IPS-NIHi11 (cell line): ENCODE measurements at places on chromosomes 11 and 22.
A peak's percentile ranks its signal among the peaks of the same experiment; 100 is the strongest.

DNA sequence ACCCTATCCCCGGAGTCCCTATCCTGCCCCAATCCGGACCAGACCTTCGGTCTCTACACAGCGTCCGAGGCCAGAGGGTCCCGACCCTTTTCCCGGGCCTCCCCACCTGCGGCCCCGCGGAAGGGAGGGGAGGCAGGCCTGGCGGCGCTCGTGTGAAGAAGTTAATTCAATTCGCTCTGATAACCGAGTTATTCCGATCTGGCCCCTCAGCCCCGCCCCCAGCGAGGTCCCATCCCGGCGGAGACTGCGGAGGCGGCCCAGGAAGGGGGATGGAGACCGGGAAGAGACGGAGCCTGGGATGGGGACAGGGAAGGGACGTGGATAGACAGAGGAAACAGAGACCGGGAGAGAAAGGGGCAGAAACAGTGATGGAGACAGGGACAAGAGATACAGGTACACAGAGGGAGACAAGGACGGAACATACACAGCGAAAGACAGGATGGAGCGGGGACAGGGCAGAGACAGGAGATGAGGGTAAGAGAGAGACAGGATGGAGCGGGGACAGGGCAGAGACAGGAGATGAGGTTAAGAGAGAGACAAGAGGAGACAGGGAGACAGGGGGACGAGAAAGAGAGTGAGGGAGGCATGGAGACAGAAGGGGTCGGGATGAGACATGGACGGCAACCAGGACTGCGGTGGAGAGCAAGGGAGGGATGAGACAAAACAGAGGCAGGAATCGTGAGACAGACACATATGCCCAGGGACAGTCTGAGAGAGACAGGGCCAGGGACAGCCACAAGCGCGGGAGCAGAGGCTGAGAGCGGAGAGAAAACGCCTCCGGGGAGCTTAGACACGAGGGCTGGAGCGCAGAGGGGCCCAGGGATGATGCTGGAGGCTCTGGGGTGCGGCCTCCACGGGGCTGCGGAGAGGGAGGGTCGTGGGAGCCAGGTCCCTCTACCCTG lies 636 bp upstream of the PHOX2A start:
- DNase-seq, result no peak

DNA sequence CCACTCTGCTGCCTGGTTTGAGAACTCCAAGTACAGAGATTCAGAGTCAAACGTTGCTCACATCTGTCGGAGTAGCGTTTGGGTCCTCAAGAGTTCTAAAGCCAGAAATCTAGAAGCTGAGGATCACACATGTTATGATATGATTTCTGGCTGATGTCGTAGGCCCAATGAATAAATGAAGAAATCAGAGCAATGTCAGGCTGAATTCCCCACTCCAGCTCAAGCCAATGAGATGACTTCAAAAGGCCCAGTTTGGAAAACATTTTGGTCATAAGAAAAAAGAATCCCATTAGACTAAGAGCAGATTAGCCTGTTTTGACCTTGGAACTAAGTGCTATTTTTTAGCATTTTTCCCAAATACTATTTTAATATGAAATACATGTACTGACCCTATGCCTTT lies 106.7 kb downstream of the ETS1 start:
- DNase-seq, result no peak

DNA sequence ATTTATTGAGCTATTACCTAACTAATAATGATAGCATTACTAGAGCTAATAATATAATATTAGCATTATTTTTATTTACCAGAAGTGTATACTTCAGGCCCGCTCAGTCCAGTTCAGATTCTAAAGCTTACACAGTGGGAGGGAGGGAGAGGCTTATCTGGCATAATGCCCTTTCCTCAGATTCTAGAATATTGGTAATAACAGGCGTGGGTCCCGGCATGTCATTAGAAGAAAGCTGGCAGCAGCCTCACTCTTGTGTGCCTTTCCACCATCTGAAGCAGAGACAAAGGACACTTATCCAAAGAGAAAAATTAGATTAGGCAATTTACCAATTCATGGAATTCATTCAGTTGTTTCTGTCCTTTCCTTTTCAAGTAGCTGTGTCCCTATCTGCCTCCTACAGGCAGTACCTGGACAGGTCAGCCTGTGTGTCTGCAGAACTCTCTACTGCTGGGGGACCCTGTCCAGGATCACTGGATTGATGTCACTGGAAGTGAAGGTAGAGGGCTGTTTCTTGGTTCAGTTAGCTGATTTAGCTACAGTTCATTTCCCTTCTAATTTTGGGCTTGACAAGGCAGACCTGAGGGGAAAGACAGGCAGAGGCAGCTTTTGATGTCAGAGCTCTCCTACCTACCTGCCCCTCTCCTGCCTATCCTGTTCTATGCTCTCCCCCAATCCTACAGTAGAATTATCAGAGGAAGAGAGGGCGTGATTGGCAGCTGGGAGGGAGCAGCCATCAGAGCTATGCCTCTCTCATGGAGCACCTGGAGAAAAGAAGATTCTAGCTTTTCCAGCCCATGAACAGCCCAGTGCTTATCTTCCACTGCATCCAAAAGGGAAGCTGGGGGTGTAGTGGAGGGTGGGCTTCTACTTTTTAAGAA lies 20.3 kb upstream of the CCDC90B start:
- no peak for DNase-seq

DNA sequence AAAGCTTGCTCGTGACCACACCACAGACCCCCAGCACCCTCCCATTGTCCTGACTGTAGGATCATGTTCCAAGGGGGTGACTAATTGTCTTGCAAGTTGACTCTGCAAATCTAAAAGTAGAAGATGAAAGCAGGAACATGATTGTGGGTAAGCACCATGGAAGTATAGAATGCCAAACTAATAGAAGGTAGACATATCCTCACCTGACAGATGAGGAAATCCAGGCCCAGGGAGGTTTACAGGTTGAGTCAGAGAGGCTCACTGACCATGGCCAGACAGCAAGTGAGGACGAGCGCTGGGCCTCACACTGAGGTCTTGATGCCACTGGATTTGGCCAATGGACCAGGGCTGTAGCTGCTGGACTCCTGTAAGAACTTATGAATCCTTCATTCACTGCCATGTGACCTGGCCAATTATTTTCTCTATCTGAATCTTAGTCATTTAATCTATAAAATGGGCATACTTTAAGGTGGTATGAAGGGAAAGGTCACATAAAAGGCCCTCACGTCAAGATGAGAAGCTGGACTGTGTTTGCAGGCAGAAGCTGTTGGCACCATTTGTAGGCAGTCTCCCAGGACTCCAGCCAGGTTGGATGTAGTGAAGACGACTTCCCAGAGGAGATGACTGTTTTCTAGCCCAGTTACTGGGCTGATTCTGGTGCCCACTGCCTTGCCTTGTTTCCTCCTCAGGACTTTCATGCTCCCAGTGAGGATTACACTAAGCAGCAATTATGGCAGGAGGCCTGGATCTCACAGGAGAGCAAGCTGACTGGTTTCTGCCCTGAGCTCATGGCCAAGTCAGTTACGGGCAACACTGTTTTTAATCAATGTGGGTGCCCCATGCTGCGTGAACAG lies 54.6 kb downstream of the GAB4 start:
- DNase-seq, result no peak

DNA sequence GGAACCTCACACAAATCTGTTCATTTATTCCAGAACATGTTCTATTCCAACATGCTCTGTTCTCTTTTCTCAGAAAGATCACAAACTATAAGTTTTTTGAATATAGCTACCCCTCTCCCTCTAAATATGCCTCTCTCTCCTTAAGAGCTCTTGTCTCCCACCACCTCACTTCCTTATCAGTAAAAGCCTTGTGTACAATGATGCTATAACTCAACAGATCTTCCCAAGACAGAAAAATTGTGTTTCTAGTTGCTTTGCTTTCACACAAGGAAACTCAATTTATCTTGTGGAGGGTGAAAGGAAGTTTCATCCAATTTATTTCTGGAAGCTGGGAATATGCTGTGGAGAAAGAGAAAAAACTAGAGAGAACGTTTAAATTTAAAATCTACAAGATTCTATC lies 64.4 kb downstream of the FAM76B start:
- no peak for DNase-seq

DNA sequence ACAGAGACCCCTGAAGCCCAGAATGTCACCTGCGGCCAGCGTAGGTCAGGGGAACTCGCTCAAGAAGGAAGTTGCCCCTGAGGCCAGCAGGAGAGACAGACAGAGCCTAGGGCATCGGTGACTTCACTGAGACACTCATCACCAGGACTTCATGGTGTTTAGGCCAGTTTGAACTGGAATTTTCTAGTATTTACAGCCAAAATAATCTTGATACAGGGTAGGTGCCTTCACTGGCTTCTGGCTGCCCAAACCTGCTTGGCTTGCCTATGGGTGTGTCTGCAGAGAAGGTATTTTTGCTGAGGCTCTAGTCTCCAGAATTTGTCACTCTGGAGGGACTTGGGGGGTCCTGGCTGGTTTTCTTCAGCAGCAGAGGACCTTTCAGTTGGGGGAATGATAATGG lies 86.6 kb downstream of the FBXO7 start:
- no peak for DNase-seq

DNA sequence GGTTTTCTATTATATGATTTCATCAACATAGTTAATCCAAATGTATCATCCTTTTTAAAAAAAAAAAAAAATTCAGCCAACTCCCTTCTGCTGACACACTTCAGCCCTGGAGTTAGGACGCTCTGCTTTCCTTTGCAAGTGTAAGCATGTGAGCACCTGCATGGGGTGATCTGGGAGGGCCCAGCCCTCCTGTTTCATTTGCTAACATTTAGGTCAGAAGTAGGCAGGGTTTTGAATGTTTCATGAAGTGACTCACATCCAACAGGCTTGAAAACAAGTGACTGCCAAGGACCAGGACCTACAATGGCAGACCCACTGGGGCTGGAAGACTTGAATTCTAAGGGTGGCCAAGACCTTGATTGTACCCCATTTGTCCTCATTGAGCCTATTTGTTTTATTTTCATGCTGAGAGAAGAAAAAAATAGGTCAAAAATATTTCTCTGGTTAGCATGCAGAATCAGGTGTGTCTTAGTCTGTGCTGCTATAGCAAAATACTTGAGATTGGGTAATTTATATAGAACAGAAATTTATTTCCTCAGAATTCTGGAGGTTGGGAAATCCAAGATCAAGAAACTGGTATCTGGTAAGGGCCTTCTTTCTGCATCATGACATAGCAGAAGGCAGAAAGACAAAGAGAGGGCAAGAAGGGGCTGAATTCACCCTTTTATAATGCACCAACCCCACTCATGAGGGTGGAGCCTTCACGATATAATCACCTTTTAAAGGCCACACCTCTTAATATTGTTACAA lies 137.6 kb downstream of the CD44 start:
- DNase-seq, result no peak

GRCh38 chr11:91795139-91795887 lies 429.3 kb upstream of the FAT3 start:
- DNase-seq, result no peak

GRCh38 chr11:3094223-3094824 lies 37.1 kb upstream of the CARS1 start:
- DNase-seq, result no peak

GRCh38 chr11:111925953-111926352 lies 7.2 kb downstream of the C11orf52 start:
- no peak for DNase-seq

DNA sequence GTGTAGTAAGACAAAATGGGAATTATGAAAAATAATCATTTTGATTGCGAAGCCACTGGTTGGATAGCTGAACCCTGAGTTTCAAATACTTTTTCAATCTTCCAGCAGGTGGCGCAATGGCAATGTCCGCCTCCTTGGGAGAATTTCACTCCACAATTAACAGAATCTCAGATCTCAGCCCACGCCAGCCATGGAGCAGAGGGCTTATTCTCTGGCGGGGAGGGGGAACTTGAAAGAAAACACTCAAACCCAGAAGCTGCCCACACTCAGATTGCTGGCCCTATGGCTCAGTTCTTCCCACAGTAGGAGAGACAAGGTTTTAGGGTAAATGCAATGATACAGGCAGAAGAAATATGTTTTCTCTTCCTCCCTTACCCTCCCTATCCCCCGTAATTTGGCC lies 38.7 kb upstream of the RCN1 start:
- DNase-seq, result peak; percentile 73

DNA sequence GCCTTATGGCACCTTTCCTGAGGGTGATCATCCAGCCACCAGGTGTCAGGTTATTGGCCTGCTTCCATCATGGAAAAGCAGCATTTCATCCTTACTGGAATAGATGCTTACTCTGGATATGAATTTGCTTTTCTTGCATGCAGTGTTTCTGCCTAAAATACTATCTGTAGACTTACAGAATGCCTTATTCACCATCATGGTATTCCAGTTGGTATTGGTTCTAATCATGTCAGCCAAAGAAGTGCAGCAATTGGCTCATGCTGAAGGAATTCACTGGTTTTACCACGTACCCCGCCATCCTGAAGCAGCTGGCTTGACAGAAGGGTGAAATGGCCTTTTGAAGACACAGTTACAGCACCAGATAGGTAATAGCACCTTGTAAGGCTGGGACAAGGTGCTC lies 194.2 kb downstream of the AASDHPPT start:
- DNase-seq, result no peak

- DNase-seq, result peak; percentile 16
Measured at GRCh38 chr11:117328375-117329010, 839 bp downstream of the CEP164 start.

GRCh38 chr11:63945477-63946163 lies 6.8 kb downstream of the NAA40 start:
- DNase-seq, result peak; percentile 79

- DNase-seq, result peak; percentile 83
Measured at GRCh38 chr11:123478352-123478987, 48.4 kb downstream of the GRAMD1B start.

GRCh38 chr11:86136538-86136937 lies 67.7 kb upstream of the PICALM start:
- DNase-seq, result no peak

DNA sequence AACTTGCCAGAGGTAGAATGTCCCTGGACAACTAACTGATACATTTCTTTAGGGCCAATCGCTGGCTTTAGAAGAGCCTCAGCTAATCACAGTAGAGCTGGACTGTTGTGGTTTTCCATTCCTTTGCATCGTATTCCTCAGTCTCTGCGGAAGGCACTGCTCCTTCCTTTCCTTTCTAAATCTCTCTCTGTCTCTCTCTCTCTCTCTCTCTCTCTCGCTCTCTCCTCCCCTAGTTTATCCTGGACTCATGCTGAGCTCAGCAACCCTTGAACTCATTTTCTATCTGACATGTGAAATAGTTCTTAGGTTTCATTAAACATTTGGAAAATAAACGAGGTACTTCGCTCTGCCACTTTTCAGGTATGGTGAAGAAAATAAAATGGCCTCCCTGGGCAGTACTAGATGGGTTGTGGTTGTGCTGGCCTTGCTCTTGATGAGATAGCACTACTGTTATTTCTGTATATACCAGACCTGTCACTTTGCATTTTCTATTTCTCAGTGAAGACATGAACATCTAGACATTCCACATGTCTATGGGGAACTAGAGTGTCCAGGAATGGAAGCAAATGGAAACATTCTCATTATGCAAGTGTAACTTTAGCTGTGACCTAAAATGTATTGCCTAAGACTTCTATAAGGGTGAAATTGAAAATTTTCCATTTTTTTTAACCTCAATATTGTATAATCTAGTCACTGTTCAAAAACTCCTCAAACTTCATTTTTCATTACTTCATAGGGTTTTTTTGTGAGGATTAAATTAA lies 12.0 kb upstream of the SESN3 start:
- DNase-seq, result no peak

DNA sequence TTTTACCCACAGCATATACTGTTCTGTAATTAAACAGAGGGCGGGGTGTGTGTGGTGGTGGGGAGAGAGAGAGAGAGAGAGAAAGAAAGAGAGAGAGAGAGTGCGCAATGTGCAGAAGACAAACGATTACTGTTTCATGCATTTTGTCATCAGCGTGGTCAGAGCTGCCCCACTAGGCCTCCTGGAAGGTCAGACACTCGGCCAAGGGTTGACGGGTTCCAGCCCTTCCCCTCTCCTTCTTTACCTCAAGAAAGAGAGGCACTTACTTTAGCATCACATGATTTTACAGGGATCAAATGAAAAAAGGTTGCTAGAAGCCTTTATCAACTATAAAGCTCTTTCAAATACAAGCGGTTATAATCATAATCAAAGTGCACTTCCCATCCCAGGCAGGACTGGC lies 269.2 kb upstream of the SORL1-AS1 start:
- no peak for DNase-seq
